ENCODE measurements at places on chromosomes 7 and 10. TPM values are rescaled to one million over a fixed set of nuclear protein-coding genes. Genes with fewer than 3 reads are reported as not detected.
A peak's percentile ranks its signal among the peaks of the same experiment; 100 is the strongest.

DNA sequence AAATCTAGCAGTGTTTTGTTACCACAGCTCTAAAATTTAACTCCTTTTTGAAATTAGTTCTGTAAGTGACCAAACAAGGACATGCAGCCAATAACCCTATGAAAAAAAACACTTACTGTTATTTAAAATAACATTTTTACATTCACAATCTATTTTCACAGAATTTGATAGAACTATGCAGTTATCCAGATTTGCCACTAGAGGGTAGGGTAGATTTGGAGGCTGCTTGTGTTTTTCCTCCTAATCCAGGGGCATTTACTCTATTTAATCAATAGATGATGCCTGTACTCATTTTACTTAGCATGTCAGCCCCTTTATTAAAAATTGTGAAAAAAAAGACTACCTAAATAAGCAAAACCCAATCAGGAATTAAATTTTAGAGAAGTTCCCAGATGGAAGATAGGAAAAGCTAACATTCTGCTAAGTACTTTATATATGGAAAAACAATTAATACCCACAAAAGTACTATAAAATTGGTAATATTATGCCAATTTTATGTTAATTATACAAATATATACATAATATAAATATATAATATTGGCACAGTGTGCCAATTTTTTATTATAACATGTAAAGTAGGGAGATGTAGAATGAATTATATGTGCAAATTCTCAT lies 18.1 kb upstream of the LIPK start:
- DNase-seq: no peak

Gene ASZ1
- not detected for total RNA-seq

- no peak for DNase-seq
Measured at GRCh38 chr10:14815681-14816080, 22.2 kb downstream of the CDNF start.

- DNase-seq: no peak
Measured at GRCh38 chr7:157930441-157930840, 593.6 kb downstream of the DNAJB6 start.

- DNase-seq: no peak
Measured at GRCh38 chr7:26500749-26501352, 209.2 kb downstream of the SNX10 start.

- DNase-seq: no peak
Measured at GRCh38 chr10:36332926-36333325, 690.8 kb upstream of the FZD8 start.

Gene ITIH5
- 2.2 TPM for total RNA-seq

- no peak for DNase-seq
Measured at GRCh38 chr7:152572101-152572500, 103.8 kb downstream of the XRCC2 start.

- peak; percentile 58 for DNase-seq
Measured at GRCh38 chr10:127243490-127244272, 47.3 kb upstream of the INSYN2A start.

- no peak for DNase-seq
Measured at GRCh38 chr7:157729566-157729965, 392.8 kb downstream of the DNAJB6 start.

Gene SMKR1
- total RNA-seq: 0.32 TPM

Gene NUDCD3
- 105 TPM for total RNA-seq

Gene RNLS
- 19.1 TPM for total RNA-seq

- no peak for DNase-seq
Measured at GRCh38 chr7:155222573-155222972, 75.1 kb upstream of the INSIG1 start.

DNA sequence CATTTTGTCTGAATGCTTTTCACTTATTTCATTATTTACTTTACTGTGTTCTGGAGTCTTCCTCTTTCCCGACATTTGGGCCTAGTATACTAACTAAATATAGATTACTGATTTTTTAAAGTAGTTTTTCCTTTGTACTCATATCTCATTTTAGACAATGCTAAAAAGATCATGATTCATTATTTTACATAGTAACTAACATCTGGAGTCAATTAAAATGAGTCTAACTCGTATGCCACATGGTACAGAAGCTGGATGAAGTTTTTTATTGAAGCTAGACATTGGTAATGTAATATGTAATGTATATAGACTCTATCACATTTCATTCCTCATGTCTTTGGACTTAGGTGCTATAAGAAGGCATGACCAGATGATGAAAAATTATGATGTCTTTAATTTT lies 156.3 kb upstream of the HGF start:
- DNase-seq: no peak

- peak; percentile 65 for DNase-seq
Measured at GRCh38 chr7:138886501-138886917, 88.5 kb upstream of the ATP6V0A4 start.

GRCh38 chr7:75756991-75757676 lies 14.9 kb downstream of the CCL26 start:
- DNase-seq: no peak

DNA sequence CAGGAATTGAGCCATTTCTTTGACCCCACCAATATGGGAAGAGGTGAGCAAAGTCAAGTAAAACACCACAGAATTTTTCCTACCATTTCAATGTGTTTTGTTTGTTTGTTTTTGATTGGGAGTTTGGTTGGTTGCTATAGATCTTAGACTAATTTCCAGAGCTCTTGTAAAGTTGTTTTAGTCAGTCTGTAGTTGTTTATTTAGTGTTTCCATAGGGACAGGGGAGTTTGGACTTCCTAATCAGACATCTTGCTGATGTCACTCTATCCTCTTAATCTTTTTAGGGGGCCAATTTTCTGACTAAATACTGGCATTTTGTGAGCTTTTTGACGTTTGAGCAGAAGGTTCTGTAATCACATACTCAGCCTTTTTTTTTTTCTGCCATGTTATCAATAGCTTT lies 266.9 kb downstream of the ABCA13 start:
- no peak for DNase-seq

Gene MRPS24
- 102 TPM for total RNA-seq

GRCh38 chr10:58856508-58857240 lies 319.8 kb upstream of the PHYHIPL start:
- DNase-seq: no peak

- DNase-seq: no peak
Measured at GRCh38 chr7:12322284-12322902, 81.3 kb downstream of the VWDE start.

DNA sequence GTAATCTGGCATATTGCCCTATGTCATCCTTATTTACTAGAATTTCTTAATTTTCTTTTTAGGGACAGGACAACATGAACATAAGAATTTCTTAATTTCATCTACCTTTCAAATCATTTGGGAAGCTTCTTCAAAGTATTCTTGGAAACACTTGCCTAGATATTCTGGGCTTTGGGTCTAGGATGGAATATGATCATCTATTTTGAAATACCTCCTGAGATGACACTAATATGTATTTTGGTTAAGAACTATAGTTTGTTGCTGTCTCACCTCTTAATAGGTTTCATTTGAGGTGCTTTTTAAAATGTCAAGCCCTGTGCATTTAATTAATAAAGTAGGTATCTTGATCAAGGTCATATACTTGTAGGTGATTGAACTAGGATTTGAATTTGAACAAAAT lies 49.1 kb downstream of the SEPTIN7 start:
- DNase-seq: no peak

Gene A1CF
- total RNA-seq: 64.3 TPM

All from colonic mucosa (tissue), 4 donors.